ENCODE measurements at places on chromosomes 16 and 17.
A peak's percentile ranks its signal among the peaks of the same experiment; 100 is the strongest.

DNA sequence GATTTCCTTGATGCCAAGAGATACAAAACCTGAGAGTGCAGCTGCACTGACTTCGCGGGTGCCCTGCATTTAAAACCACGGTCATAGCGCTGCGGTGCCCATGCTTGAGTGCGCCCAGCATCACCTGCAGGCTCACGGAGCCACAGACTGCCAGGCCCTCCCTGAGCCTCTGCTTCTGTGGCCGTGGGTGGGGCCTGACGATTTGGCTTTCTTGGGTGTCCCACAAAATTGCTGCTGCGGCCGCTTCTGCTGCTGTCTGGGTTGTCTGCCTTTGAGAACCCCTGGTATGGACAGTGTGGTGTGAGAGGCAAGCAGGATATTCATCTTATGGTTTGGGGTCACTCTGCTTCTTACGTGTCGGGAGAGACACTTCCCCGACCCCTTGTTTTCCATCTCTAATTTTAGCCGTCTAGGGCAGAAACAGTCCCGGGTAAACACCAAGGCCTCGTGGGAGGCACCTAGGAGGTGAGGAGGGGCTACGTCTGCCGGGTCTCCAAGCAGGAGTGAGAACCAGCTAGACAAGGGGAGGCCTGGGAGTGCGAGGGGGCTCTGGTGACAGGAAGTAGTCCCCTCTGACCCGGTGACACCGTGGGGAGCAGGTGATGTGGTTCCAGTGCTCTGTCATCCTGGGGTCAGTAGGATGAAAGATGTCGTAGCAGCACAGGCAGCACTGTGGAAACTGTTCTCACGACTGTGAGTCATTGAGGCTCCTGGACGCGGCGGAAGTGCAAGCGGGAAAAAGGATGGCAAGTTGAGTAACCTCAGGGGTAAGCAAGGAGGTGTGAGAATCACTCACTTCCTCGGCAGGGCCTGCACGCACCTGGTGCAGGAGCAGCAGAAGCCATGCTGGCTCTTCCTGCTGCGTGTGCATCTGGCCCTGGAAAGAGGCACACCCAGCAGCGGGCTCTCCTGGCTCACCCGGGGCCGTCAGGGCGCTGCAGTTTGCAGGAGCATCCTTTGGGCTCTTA, 176.3 kb downstream of the RPTOR start:
- peak; percentile 41 for DNase-seq

DNA sequence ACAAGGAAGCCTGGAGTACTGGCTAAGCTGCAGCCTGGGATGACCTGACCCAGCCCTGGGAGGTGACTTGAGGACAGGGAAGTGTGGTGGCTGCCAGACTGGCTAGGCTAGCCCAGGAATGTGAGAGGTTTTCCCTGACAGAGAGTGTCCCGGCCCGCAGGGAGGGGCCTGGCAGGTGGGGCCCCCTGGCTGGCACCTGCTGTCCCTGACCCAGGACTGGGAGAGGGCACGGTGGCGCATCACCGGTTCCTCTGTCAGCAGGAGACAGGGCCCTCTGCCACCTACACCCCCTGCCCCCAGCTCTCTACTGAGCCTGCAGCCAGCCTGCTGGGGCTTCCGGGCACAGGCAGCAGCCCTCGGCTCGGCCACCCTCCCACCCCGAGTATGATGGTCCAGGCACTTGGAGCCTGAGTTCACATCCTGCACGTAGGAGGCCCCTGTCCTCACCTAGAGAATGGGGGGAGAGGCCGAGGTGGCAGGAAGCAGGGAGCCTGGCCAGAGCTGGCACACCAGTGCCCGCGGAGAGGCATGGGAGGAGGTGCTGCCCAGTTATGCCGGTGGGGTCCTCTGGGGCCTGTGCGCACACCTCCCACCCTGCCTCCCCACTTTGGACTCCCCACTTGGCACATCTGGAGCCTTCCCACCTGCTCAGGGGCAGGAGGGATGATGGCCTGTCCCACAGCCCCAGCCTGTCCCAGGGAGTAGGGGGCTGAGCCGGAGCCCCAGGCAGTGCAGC, 528 bp downstream of the PRSS27 start:
- DNase-seq, result no peak

GRCh38 chr16:57055671-57056070, 36.7 kb upstream of the CPNE2 start:
- no peak for DNase-seq

DNA sequence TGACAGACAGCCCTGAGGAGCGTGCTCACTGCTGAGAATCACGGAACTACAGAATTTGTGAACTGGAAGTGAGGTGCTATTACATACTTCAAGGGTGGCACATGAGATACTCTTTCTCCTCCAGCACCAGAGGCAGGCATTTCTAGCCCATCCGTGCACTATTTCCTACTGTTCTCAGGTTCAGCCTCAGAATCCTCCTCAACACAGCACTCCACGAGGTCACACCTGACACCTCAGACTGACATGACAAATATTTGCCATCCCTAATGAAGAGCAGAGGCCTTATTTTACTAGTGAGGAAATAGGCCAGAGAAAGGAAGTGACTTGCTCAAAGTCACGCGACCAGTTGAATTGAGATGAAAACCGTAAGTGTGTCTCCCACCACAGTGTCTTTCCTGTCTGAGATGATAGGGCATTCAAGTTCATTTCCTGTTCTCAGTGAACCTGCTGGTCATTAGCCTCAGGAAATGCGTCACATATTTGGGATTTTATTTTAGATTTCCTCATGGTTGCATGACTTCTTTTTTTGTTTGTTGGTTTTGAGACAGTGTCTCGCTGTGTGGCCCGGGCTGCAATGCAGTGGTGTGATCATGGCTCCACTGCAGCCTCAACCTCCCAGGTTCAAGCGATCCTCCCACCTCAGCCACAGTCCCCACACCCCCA, 23.6 kb downstream of the SEZ6 start:
- DNase-seq, result peak; percentile 30

GRCh38 chr16:72427051-72427782, 255.3 kb upstream of the PMFBP1 start:
- no peak for DNase-seq

- no peak for DNase-seq
Measured at GRCh38 chr16:372302-372983, 2.1 kb upstream of the MRPL28 start.

DNA sequence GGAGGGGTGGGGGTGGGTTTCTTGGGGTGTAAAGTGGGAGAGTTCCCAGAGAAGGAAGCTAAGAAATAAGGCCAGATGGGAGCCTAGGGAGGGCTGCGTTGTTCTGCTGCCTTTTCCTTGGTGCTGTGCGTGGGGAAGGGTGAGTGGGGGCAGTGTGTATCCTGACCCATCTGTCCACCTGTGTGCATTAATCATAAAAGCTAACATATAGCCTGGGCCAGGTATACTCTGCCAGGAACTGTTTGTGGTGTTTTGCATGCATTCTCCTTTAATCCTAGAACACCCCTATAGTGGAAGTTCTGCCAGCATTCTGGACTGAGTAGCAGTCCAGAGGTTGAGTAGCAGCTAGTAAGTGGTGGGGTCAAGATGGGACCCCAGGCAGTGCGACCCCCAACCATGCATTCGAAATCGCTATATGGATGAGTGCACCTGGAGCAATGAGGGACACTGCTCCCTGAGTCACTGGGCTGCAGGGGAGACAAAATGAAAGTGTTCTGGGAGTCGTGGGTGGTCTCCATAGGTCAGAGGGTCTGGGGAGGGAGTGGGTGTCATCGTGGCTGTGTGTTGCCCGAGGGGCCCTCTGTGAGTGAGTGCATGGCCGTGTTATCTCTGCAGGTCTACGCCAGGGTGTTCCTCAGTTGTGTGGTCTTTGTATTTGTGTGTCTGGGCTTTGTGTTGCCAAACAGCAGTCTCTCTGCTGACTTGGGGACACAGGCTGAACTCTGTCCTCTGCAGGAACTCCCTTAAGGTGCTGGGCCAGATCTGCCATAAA, 1.3 kb downstream of the ERBB2 start:
- DNase-seq, result no peak
